GM12878 (cell line): ENCODE measurements at places on chromosomes 12 and 14.

GRCh38 chr12:82650627-82651337 lies 35.9 kb upstream of the TMTC2 start:
- DNase-seq = peak; percentile 38
- no peaks in the 10 kb centered on the region for H3K27me3 ChIP-seq
- H3K4me3 ChIP-seq = no peak overlapping the region
- H3K27ac ChIP-seq = no peak overlapping the region

DNA sequence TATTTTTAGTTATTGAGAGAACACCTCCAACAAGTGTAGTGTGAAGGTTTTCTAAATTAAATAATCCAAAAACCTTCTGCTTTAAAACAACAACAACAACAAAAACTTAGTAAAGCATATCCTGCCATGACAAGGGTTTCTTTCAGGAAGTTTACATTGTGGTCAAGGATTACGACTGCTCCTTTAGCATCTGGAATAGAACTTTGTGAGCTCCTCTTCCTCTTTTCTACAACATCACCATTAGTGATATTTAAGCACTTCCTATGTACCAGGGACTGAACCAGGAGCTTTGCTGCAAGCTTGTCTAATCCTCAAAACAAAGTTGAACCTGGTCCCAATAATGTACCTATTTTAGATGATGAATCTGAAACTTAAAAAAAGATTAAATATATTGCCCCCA lies 315.4 kb upstream of the KITLG start:
- H3K27ac ChIP-seq = no peak overlapping the region
- H3K4me1 ChIP-seq = no peaks in the 10 kb centered on the region
- no peak for DNase-seq
- no peak overlapping the region for H3K4me3 ChIP-seq
- no peaks in the 10 kb centered on the region for H3K27me3 ChIP-seq

DNA sequence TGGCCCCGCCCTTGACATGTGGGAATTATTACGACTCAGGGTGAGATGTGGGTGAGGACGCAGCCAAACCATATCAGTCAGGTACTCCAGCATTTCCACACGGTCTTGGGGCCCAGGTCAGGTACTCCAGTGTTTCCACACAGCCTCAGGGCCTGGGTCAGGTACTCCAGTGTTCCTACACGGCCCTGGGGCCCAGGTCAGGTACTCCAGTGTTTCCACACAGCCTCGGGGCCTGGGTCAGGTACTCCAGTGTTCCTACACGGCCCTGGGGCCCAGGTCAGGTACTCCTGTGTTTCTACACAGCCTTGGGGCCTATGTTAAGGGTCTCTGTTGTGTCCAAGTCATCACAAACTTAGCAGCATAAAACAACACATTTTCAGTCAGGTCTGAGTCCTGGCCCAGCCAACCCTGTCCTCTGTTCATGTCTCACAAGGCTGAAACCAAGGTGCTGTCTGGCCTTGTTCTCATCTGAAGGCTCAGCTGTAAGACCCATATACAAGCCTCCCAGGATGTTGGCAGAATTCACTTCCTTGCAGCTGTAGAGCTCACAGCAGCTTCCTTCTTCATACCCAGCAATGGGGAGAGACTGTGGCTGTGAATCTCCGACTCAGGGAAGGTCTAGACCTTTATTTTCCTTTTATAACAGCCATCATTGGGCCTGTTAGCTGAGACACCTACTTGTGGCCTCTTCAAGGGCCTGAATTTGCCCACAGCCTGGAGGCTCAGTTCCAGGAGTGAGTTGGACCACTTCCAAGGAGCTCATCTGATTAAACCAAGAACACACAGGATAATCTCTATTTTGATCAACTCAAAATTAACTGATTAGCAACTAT lies 107.6 kb upstream of the SFSWAP start:
- no peak overlapping the region for H3K27ac ChIP-seq
- no peak overlapping the region for H3K4me3 ChIP-seq
- DNase-seq = no peak
- no peaks in the 10 kb centered on the region for H3K27me3 ChIP-seq

DNA sequence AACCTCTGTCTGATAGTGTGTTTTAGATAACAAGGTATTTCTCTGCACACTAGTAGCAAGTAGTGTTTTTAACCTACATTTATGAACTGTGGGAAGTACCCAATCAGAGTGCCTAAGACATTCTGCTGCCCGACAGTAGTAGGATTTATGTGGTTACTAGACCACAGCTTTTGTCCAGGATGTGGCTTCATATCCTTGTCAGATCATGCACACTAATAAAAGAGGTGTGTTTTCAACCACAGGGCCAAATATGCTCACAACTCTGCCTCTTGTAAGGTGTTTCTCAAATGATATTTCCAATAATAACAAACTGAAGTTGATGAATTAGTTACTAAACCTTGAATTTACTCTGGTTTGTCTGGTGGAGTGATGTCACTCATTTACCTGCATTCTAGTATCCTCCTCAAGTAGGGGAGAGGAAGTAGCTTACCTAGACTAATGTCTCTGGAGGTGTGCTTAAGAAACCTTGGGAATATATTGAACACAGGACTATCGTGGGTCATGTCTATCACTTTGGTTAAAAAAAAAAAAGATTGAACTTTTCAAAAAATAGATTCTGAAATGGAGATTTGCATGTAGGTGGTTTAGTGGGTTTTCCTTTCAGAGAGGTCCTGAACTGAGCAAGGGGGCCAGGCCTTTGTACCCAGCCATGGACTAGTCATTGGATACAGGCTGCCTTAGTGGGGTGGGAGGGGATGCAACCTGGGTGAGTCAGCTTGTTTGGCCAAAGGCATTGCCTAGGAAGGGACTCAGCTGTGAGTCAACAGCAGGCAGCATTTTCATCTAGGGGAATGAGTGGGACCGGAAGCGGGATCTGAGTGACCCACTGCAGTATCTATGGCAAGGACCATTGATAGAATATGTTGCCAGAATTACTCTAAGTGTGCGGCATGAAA lies 14.1 kb downstream of the FBXW8 start:
- no peak overlapping the region for H3K4me3 ChIP-seq
- peaks cover 34% of the 10 kb centered on the region for H3K4me1 ChIP-seq
- no peaks in the 10 kb centered on the region for H3K36me3 ChIP-seq
- no peaks in the 10 kb centered on the region for H3K27me3 ChIP-seq
- H3K27ac ChIP-seq = no peak overlapping the region

- H3K27me3 ChIP-seq = no peaks in the 10 kb centered on the region
- peaks cover 3% of the 10 kb centered on the region; the same call in 1 of the 2 replicates for H3K4me1 ChIP-seq
- peak overlapping the region; percentile 96 for H3K27ac ChIP-seq
- H3K4me3 ChIP-seq = peak overlapping the region; percentile 67
Measured at GRCh38 chr12:89927226-89927698, 218.6 kb upstream of the ATP2B1 start.

DNA sequence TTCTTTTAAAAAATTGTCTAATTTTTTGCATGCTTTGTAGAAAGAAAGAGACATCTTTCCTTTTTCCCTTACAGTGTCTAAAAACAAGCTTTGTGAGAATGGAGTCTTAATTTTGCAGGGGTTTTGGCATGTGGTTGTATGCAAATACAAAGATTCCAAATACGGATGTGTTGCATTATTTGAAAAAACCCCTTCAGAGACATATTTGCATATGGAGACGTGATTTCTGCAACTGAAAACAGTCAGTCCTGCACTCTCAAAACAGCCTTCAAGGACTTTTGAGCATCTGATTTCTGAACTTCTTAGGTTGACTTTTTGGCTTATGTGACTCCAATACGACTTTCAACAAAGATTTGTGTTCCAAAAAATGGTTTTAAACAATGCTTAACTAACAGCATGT lies 7.8 kb downstream of the IRAK3 start:
- peak; percentile 54 for DNase-seq
- H3K36me3 ChIP-seq = no peaks in the 10 kb centered on the region; the same call in 1 of the 2 replicates
- no peak overlapping the region for H3K4me3 ChIP-seq
- H3K4me1 ChIP-seq = peaks cover 21% of the 10 kb centered on the region

GRCh38 chr14:67411370-67411769 lies 595 bp downstream of the PLEK2 start:
- no peaks in the 10 kb centered on the region for H3K36me3 ChIP-seq
- H3K27ac ChIP-seq = no peak overlapping the region
- DNase-seq = no peak
- H3K4me3 ChIP-seq = no peak overlapping the region
